ENCODE measurements at places on chromosomes 16 and 17.
A peak's percentile ranks its signal among the peaks of the same experiment; 100 is the strongest.

DNA sequence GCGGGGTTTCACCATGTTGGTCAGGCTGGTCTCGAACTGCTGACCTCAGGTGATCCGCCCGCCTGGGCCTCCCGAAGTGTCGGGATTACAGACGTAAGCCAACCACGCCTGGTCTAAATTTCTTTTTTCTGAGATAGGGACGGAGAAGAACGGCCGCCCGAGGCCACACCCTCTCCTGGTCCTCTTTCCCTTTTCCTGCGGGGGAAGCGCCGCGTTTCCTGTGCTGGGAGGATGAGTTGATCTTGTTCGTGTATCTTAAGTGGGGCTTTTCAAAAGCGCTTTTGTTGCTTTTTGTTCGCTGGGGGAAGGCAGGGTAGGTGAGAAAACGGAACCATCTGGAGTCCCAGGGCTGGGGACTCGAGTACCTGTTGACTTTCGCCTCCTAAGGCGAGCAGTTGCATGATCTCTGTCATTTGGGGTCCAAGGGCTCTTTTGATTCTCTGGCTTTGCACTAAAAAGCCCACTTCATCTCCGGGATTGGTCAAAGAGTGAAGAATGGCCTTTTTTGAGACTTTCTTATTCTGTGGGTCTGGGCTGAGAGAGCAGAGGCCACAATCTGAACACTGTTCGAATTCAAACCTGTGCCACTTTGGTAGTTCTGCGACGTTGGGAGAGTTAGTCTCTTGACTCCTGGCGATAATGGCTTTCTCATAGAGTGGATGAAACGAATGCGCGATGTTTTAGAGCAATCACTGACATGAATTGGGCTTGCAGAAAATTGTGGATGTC is 1.3 kb downstream of the FUS start:
- no peak for DNase-seq

GRCh38 chr16:56807011-56807675 is 57.9 kb upstream of the SLC12A3 start:
- DNase-seq = no peak

- DNase-seq = no peak
Observed at GRCh38 chr17:12301551-12301950, 280.9 kb downstream of the MAP2K4 start.

GRCh38 chr16:11437069-11437468 is 91.8 kb downstream of the RMI2 start:
- no peak for DNase-seq

DNA sequence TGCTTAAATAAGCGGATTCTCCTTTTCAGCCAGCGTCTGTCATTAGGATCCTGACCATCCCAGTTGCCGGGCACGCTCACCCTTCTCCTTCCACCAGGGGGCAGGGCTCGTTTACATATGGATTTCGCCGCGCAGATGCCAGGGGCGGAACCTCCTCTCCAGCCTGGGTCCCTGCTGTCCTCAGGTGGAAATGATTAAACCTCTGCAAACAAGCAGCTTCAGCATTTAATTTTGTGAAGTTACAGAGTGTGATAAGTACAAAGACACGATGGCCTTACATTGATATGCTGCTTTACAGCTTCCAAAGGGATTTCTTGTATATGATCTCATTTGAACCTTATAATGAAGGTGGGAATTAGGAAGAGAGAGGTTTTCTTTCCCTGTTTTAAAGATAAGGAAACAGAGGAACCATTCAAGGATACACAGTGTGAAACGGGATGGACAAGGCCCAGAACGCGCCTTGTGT is 3.9 kb upstream of the KRT28 start:
- DNase-seq = peak; percentile 87

GRCh38 chr17:17525956-17526355 is 29.8 kb upstream of the RASD1 start:
- no peak for DNase-seq

GRCh38 chr17:78040440-78041385 is 82.2 kb downstream of the TNRC6C start:
- peak; percentile 53 for DNase-seq

GRCh38 chr17:31699281-31699680 is 159.8 kb downstream of the COPRS start:
- no peak for DNase-seq

DNA sequence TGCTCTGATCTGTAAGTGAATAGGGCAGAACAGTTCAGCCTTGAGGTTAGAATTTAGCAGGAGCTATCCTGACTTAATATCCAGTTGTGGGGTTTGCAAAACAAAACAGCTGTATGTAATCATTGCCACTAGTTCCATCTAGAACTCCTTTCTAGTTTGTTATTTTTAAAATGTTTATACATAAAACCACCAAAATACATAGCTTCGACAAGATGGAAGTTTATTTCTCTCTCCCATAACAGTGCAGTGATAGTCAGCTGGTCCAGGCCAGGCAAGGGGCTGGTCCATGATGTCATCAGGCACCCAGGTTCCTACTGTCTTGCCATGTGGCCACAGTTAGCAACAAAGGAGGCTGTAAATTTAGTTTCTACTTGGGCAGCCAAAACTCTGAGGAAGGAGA is 10.5 kb upstream of the PLK1 start:
- no peak for DNase-seq

GRCh38 chr17:8289103-8289397 is 580 bp downstream of the RANGRF start:
- DNase-seq = no peak

DNA sequence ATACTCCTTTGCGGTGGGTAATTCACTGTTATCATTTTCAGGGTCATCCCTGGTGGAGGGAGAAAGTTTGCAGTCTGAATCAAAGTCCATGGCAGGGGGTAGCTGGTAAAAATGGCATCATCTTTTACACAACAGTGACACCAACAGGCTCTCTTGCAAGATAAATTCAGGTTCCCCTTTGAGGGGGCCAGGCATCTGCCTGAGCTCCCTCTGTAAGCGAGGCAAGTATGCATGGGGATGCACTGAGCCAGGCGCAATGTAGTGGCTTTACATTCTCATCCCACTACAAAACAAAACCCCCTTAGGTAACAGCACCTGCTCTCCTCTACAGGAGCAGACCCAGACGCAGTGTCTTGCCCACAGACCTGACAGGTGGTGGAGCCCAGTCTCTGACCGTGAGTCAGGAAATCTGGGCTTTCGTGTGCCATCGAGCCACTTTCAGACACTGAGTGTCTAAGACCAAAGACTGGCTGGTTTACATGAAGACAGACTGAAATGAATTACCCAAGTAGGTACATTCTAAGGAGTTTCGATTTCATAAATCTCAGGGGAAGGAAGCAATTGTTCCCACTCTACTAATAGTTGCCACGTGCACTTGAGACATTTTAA is 17.7 kb downstream of the LITAFD start:
- no peak for DNase-seq

- no peak for DNase-seq
Observed at GRCh38 chr16:67814567-67814966, 7.9 kb downstream of the TSNAXIP1 start.

GRCh38 chr16:89716493-89716892 is 4.2 kb downstream of the VPS9D1 start:
- DNase-seq = no peak

GRCh38 chr16:66693149-66693548 is 3.4 kb downstream of the CMTM4 start:
- DNase-seq = no peak

- DNase-seq = no peak
Observed at GRCh38 chr17:63646488-63646806, 24.2 kb downstream of the MAP3K3 start.

DNA sequence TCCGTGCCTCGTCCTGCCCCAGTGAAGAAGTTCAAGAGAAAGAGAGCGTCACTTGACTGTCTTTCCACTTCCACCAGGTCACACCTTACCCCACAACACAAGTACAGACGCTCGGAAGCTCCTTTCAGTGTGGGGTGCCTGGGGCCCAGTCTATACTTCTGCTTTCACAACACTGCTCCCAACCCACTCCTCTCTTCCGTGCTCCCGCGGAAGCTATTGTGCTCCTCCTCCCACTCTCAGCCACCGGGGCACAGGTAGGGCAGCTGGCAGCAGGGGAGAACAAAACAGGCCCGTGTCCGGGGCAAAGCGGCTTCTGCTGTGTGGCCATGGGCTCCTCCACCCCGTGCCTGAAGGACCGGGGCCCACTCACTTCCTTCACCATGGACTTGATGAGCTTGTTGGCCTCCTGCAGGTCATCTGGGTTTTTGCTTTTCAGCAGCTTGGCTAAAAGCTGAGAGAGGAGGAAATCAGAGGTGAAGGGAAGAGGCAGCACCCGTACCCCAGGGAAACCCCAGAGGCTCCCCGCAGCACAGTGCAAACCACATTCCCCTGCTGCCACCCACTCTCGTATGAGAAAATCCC is 18.9 kb downstream of the GGA3 start:
- no peak for DNase-seq

- DNase-seq = no peak
Observed at GRCh38 chr16:86303787-86304678, 206.3 kb upstream of the FOXF1 start.

DNA sequence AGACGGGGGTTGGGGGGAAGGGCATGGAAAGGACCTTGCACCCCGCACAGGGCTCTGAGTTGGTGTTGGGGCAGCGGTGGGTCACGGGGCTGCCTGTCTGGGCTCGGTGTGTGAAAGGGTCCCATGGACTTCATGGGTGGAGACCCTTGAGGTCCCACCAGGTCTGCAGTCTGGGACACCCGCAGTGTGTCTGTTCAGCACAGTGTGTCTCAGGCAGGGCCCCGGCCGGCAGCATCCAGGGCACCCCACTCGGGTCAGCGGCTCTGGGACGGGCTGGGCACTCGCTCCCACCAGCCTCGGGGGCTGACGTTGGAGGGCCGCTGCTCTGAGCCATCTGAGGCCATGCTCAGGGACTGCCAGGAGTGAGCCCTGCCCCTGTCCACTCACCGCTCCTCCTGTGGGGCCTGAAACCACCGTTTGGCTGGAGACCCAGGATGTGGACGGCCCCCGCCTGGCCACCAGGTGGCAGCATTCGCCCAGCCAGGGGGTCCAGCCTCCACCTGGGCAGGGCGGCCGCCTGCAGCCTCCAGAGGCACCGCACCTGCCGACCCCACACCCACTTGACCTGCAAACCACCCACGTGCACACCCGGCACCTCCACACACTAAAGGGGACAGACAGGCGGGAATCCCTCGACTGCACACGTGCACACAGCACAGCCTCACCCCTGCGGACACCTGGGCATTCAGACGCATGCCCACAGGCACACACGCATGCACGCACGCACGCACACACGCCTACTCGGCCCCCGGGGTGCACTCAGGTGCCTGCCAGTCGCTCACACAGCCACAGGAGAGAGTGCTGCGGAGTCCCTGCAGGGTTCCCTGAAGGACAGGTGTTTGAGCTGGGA is 10.1 kb upstream of the ZFPM1 start:
- peak; percentile 98 for DNase-seq

DNA sequence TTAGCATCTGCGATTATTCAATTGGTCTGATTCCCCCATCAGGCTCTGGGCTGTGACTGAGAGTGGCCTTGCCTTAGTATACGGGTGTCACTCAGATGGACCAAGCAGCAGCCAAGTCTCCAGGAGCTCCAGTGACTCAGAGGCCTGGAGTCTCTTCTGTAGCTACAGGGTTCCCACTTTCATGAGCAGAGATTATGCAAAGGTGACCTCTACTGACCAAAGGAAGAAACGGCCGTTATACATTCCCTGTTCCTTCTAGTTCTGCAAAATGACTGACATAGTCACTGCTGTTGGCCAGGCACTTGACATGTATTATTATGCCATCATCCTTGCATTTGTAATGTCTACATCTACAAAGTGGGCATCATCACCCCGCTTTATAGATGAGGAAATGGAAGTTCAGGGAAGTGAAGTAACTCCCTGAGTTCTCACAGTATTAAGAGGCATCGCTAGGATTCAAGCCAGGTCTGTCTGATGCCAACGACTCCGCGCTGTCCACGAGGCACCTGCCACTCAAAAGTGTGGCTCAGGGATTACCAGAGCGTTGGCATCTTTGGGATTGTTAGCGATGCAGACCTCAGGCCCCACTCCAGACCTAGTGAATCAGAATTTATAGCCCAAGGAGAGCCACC is 23.3 kb downstream of the SLC38A7 start:
- peak; percentile 80 for DNase-seq

DNA sequence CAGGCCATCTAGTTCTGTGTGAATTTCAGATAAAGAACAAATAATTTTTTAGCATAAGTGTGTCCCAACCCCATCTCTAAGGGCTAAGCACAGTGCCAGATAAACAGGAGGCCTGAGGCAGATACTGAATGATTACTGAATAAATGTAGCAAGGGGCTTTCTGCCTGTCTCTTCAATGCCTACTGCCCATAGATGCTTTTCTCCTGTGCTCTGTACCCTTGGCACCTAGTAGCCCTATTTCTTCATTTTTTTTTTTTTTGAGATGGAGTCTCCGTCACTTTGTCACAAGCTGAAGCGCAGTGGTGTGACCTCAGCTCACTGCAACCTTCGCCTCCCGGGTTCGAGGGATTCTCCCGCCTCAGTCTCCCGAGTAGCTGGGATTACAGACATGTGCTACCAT is 25.3 kb downstream of the IGFBP4 start:
- DNase-seq = no peak

DNA sequence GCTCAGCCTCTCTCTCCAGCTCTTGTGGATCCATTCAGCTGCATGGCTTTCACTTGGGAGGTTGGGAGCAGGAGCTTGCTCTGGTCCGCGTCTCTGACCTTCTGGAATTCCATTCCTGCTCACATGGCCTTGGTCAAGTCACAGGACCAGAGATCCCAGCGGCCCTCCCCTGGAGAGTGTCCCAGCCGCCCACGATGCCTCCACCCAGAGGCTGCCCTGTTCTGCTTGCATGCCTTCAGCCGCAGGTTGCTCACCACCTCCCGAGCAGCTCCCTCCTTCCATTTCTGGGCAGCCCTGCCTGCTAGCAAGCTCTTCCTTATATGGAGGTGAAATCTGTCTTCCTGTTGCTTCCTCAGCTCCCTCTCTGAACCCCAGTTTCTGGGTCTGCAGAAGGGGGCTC is 32.6 kb downstream of the RAI1 start:
- DNase-seq = no peak

- no peak for DNase-seq
Observed at GRCh38 chr17:12041312-12041711, 20.6 kb downstream of the MAP2K4 start.

GRCh38 chr17:48718761-48719641 is 3.3 kb downstream of the PRAC1 start:
- peak; percentile 35 for DNase-seq

GRCh38 chr17:65797809-65798208 is 236.4 kb upstream of the AXIN2 start:
- peak; percentile 62 for DNase-seq

Measured in iPS-NIHi11 (cell line).